ENCODE measurements at places on chromosomes 16 and 17. TPM values are rescaled to one million over a fixed set of nuclear protein-coding genes. Genes with fewer than 3 reads are reported as not detected.
A peak's percentile ranks its signal among the peaks of the same experiment; 100 is the strongest.

DNA sequence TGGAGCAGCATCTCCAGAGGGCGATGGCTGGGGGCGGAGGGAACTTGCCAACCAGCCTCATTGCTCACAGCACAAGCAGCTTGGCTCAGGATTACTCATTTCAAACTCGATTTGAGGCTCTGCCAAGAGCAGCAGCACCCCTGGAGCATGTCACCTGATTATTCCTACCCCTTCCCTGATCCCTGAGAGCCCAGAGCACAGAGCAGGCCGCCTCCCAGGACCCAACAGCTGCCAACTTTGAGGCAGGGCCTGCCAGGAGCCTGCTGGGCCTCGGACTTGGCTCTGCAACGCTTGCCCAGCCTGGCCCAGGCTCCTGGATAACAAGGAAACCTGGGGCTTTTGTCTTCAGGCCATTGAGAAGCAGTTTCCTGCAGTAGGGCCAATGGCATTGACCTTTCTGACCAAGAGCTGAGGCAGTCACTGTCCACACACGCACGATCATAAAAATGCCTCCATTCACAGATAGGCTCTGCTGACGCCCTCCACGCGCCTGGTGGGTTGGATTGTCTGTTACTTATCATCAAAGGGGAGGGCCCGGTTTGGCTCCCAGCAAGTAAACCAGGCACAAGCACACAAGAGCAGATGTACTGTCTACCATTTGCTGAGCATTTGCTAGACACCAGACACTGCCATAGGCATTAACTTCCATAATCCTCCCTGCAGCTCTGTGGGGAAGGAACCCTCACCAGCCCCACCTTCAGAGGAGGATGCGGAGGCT lies 406.6 kb upstream of the EEF2KMT start:
- H3K4me1 ChIP-seq, result no peaks in the 10 kb centered on the region
- peaks cover 63% of the 10 kb centered on the region for H3K27me3 ChIP-seq
- no peaks in the 10 kb centered on the region for H3K36me3 ChIP-seq
- H3K27ac ChIP-seq, result no peak overlapping the region
- no peak overlapping the region for H3K4me3 ChIP-seq
- no peak for DNase-seq

GRCh38 chr17:1727258-1727789 lies 2.8 kb downstream of the WDR81 start:
- no peaks in the 10 kb centered on the region for H3K4me1 ChIP-seq
- peaks cover 19% of the 10 kb centered on the region for H3K36me3 ChIP-seq
- no peak overlapping the region for H3K4me3 ChIP-seq
- H3K27ac ChIP-seq, result no peak overlapping the region
- no peaks in the 10 kb centered on the region for H3K27me3 ChIP-seq
- no peak for DNase-seq

Gene FN3KRP
- 49.9 TPM for total RNA-seq

DNA sequence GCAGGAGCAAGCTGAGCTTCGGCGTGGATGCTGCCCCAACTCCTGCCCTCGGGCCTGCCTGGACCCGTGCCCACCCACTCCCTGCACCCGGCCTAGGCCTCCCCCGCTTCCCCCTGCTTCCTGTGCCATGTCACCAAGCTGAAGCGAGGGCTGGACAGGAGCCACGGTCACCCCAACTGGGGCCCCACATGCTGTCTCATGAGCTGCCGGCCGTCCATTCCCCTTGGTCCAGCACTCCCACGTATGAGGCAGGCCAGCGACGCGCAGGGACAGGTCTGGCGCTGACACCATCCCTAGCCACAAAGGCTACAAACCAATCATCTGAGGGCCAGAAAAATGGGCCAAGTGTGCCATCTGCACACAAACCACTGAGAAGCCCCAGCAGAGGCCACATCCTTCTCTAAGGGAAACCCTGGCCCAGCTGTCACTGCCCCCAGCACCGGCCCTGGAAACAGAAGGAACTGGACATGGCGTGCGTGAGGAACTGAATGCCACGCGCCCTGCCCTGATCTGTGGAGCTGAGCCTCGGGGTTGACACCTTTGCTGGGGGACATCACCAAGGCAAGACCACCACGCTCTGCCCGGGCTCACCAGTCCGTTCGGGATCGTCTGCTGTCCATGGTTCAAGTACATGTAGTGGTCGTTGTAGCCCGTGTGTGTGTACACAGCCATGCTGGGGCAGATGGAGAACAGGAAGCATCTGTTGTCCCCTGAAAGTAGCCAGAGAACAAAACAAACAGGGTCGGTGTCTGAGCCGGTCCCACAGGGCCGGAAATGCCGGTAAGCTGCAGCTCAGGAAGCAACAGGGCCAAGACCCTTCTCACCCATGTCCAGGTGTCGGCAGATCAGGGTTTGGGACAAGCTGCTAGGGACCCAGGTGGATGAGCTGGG lies 22.2 kb downstream of the MEAK7 start:
- H3K4me1 ChIP-seq, result no peaks in the 10 kb centered on the region
- H3K27ac ChIP-seq, result no peak overlapping the region
- no peak overlapping the region for H3K4me3 ChIP-seq
- DNase-seq, result no peak
- H3K27me3 ChIP-seq, result no peaks in the 10 kb centered on the region
- peaks cover 20% of the 10 kb centered on the region for H3K36me3 ChIP-seq

GRCh38 chr17:69884846-69885245 lies 190.2 kb upstream of the KCNJ16 start:
- H3K27ac ChIP-seq, result no peak overlapping the region
- H3K4me1 ChIP-seq, result no peaks in the 10 kb centered on the region
- DNase-seq, result no peak
- H3K27me3 ChIP-seq, result no peaks in the 10 kb centered on the region
- no peak overlapping the region for H3K4me3 ChIP-seq

GRCh38 chr17:35898283-35899070 lies 18.3 kb upstream of the CCL5 start:
- peaks cover 7% of the 10 kb centered on the region for H3K27me3 ChIP-seq
- peak; percentile 66 for DNase-seq
- H3K27ac ChIP-seq, result no peak overlapping the region
- H3K4me1 ChIP-seq, result peaks cover 32% of the 10 kb centered on the region
- no peaks in the 10 kb centered on the region for H3K36me3 ChIP-seq

Gene CRISPLD2
- 5.9 TPM for total RNA-seq

Gene CCL22
- 4.5 TPM for total RNA-seq

- H3K27me3 ChIP-seq, result no peaks in the 10 kb centered on the region
- peak; percentile 35 for DNase-seq
- no peak overlapping the region for H3K27ac ChIP-seq
- H3K4me1 ChIP-seq, result peaks cover 32% of the 10 kb centered on the region
- H3K4me3 ChIP-seq, result no peak overlapping the region
Observed at GRCh38 chr16:31455601-31456314, 3.5 kb upstream of the ARMC5 start.

Gene ABCA8
- total RNA-seq, result not detected

Gene ST6GALNAC2
- 10.5 TPM for total RNA-seq
